Pancreas (tissue), 10 donors: ENCODE measurements at places on chromosomes 13 and 19. TPM values are rescaled to one million over a fixed set of nuclear protein-coding genes. Genes with fewer than 3 reads are reported as not detected.

The IRS2 gene
- total RNA-seq, result 4.6 TPM

The CEACAM16 gene
- 0.37 TPM for total RNA-seq

The DNAJC3 gene
- total RNA-seq, result 34.5 TPM

The AMER2 gene
- not detected for total RNA-seq

The LEUTX gene
- total RNA-seq, result not detected

GRCh38 chr13:52673465-52673864, 20.8 kb downstream of the SUGT1 start:
- DNase-seq, result no peak

GRCh38 chr13:56659041-56659471, 481.7 kb upstream of the PRR20A start:
- peak; percentile 48 for DNase-seq

DNA sequence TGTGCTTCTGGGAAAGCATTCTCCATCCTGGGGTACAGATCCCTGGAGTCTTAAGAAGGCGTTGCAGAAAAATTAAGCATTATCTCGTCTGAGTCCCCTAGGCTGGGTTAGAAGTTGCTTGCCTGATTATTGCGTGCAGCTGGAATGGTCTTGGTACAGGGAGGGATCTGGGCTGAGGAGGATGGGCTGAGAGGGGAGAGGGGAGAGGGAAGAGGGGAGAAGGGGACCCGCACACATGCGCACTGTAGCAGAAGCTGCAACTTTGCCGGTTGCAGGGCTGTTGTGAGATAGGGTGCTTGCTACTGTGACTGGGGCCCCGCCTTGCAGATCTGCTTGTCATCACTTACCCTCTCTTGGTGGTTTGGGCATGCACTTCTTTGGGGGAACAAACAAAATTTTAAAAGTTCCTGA, 316.8 kb downstream of the DLEU7 start:
- DNase-seq, result no peak

DNA sequence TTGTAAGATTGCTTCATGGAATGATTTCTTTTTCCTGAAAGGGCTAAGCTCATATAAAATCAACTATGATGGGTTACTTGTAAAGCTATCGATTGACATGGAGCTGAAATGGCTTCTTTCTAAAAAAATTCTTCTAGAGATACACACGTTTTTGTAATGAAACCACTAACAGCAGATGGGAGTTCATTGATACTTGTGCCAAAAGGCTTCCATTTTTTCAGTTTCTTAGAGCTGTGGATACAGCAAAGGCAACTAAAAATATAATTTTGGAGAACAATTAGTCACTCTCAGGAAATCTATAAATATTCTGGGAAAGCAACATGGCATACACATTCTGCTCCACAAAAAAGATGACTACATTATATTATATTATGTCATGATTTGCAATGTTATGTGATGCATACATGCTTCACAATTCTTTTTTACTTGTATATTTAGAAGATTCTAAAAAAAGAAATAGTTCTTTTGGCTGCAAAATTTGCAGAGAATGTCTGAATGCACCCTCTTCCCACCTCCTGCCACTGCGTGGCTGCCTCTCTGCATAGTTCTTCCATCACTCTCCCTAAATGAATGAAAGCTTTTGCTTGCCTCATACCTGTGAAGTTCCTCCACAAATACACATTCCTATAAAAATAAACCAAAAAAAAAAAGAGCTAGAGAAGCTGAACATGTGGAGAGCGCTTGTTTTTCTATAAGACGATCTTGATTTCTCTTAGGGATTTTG, 802.5 kb downstream of the EFNB2 start:
- no peak for DNase-seq

- no peak for DNase-seq
These were observed 355.2 kb downstream of the KCNRG start for GRCh38 chr13:50370303-50370950.

DNA sequence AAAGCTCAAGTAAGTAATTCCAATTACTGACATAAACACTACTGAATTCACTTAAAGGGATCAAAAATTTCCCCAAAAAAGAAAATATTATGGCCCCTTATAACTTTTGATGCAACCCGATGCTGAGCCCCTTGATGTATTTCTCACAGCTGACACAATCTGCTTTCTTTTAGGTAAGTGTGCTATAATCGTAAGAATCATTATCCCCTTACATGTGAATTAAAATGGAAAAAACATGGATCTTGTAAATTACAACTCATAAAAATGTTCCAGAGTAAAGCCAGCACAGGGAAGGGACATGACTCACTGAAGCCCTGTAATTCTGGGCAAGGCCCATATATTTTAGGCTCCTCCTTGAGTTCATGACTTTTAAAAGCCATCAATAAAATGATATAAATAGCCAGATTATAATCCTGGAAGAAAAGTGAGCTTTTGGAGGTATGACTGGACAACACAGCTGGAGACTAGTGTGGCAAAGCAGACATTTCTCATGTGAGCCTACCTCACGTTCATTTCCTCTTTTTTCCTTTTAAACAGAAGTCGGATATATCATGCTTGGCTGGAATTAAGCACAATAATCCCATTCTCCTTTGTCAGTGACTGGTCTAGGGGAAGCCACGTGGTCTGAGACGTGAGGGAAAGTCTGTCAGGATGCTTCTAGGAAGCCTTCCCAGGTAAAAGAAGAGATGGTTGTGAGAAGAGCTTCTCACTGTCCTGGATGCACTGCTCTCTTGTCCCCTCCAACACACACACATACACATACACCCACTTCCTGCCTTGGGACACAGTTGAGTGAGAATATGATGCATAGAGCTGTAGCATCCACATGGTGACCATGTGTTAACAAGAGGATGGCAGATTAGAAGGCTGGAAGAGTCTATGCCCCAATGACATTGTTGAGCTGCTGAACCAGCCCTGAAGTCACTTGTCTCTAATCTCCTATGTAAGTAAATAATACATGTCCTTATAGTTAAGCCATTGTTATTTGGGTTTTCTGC, 165.4 kb downstream of the RGCC start:
- DNase-seq, result no peak

DNA sequence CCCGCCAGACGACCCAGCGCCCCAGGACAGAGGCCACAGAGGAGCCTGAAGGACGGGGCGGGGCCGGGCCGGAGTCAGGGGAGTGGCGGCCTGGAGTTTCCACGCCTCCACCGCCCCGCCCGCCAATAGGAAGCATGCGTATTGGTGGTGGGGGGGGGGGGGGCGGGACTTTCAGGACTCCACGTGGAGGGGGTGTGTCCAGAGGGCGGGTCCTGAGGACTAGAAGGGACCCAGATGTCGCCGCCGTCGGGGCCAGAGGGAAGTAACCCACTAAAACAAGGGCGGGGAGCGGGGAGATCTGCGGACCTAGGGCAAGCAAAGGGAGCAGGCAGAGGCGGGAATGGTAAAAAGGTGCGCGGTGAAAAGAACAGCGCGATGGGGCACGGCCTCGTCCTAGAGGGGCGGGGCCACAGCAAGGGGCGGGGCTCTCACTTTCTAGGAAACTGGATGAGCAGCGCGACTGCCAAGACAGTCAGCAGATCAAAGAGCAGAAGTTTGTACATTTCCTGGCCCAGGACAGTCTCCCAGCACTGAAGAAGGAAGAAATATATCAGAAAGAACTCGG, 2.8 kb upstream of the LENG1 start:
- peak; percentile 93 for DNase-seq

DNA sequence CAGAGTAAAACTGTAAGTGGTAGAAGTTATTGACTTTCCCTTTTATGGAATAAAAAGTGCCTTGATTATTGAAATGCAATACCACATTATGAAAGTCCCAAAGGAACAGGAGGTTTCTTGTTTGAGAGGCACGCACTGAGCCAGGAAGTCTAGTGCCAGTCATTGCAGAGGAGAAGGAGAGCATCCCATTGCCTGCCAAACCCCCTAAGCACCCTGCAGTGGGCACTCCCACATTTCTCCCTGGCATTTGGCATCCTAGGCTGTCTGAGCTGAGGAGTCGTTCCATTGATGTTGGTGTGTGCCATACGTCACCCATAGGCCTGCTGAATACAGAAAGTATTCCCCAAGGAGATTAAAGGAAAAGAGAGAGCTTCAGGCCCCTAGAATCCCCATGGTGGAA, 85.7 kb upstream of the MBNL2 start:
- no peak for DNase-seq

GRCh38 chr13:50452756-50453155, 390.7 kb downstream of the DLEU7 start:
- DNase-seq, result no peak

DNA sequence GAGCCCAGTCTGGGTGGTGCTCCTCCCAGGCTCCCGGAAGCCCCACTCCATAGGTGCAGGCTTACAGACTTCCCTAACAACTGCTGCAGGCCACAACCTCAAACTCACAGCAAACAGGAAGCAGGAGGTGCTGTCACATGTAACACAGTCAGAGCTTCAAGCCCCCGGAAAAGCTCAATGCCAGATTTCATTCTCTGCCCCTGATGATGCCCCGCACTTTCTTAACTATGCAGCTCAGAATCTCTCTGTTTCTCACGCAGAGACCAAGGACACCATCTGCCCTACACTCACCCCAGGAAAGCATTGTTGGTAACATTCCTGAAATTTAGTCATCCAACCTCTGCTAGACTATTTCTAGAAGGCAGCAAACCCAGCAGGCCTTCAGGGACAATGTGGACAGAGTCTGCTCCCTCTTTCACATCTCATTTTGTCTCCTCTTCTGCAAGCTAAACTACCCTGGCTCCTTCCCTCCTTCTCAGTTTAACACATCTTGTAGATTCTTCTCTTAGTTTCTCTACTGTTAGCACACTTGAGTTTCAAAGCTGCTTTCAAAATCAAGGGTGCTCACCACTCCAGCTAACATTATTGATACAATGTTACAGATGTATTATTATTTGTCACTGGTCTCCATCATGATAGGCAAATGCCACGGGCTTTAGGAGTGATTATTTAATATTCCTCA, 162.5 kb downstream of the KCTD12 start:
- DNase-seq, result no peak

DNA sequence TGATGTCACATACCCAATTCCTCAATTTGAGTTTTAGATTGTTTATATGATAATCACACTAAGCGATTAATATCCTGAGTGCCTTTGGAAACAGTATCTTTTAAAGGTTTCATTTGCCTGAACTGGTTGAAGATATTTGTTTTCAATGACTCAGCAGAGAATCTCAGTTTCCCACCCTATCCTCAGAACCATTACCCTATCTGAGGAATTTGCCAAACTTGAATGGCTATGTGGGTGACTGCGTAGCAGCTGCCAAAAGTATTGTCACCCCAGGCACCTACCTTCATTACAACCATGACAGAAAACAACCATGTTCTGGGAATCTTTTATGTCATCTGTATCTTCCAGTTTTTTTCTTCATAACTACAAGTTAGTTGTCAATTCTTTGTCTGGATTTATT, 440.1 kb upstream of the NBEA start:
- DNase-seq, result no peak

- no peak for DNase-seq
These were observed 39.8 kb upstream of the EHD2 start for GRCh38 chr19:47673426-47673825.

DNA sequence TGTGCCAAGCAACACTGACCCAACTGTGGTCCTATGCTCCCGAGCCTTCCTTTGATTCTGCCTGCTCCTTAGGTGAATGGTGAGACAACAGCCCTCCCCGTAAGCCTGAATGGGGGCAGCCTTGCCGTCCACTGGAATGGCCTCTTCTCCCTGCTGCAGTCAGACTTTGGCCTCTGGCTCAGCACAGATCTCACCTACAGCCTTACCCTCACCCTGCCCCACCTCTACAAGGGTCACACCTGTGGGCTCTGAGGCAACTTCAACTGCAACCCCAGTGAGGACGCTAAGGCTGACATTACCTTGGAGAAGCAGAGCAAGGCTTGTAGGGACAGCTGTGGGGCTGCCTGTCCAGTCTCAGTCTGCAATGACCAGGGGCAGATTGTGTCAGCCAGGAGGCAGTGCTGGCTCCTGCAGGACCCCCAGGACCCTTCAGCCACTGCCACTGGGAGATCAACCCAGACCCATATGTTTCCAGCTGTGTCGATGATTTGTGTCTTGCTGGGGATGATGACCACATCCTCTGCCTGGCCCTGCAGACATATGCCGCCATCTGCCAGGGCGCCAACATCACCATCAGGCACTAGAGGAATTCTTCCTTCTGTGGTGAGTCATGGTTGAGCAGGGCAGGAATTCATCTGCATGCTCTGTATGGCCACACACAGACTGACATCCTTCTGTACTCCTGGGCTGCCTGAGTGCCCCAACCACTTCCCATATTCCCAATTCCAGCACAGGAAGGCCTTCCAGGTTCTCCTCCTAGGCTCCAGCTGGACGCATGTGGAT, 27.3 kb upstream of the FXYD3 start:
- no peak for DNase-seq

- no peak for DNase-seq
These were observed 1066.6 kb upstream of the SLC10A2 start for GRCh38 chr13:104132849-104133248.

DNA sequence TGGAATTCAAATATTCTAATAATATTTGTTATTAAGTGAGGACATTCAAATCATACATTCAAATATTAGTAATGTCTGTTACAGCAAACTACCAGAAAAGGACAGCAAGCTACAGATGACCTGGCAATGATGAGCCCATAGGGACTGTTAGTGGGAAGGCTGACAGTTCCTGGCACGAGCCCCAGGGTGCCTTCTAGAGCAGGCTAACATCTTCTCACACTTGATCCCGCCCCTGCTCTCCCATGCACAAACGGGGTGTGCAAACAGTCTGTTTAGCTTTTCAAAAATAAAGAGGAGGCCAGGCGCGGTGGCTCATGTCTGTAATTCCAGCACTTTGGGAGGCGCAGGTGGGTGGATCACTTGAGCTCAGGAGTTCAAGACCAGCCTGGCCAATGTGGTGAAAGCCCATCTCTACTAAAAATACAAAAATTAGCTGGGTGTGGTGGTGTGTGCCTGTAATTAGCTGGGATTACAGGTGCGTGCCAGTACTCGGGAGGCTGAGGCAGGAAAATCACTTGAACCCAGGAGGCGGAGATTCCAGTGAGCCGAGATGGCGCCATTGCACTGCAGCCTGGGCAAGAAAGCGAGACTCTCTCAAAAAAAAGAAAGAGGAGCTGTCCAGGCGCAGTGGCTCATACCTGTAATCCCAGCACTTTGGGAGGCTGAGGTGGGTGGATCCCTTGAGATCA, 9.6 kb upstream of the GARRE1 start:
- DNase-seq, result no peak

DNA sequence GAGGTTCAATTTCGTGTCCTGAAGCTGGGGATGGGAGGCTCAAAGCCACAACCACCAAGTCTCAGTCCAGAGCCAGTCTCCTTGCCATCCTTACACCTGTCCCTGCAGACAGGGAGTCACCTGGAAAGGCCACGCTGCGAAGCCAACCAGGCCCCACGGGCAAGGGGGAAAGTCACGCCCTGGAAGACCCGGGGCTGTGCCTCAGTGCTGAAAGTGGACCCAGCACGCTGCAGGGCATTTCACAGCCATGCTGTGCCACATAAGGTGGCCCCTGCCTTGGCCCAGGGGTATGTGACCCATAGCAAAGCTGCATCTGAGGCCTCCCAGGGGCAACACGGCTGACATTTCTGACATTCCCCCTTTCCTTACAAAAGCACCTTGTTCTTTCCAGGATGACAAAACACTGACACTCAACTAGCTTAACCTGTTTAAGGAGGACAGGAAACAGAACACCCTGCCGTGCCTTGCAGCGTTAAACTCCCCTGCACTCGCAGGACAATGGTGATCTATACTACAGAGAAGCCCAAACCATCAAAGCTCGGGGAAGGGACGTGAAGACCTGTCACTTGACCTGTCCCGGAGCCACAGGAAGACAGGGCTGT, 14.8 kb downstream of the CHERP start:
- DNase-seq, result no peak

- DNase-seq, result no peak
These were observed 170.4 kb downstream of the COG6 start for GRCh38 chr13:39825886-39826285.
